Urinary bladder (tissue), 4 donors: ENCODE measurements at places on chromosomes 5 and 9.

DNA sequence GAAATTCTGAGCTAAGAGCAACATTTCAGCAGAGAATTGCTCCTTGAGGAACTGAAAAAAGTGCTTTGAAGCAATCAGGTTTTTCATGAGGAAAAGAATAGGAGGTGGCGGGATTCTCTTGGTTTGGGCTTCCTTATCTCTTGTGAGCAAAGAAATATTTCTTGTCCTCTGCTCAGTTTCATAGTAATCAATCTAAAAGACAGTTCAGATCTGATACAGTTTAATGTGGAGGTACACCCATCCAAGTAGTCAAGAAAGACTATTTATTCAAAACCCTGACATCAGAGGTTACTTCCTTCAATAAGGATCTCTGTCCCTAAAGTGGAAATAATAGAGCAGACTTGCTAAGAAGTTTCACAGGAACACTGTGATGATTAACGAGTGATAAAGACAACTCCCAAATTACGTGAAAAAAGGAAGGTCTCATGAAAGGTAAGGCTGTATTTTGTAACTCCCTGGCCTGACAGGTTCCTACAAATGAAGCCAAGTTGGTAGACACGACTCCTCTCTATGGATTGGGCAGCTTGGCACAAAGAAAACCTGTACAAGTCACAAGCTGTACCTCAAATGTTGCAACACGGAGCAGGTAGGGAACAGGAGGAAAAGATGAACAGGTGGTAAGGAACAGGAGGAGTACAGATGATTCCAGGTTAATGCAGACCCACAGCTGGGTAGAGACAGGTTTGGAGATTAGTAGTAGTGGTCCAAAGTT, 94.1 kb downstream of the SUSD1 start:
- DNase-seq: no peak

DNA sequence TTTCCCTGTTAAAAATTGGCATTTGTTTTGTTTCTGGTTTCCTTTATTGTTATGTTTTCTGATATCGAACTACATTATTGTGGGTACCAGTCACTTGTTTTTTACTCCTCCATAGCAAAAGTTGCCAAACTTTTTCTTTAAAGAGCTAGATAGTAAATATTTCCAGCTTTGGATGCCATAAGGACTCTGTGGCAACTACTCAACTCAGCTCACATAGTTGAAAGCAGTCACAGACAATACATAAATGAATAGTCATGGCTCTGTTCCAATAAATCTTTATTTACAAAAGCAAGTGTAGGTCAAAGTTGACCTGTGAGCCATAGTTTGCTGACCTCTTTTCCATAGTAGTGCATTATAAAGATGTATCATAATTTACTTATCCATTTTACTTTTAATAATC, 305.0 kb downstream of the RASEF start:
- no peak for DNase-seq

- DNase-seq: no peak
Observed at GRCh38 chr5:102223542-102224477, 72.3 kb downstream of the SLCO4C1 start.

GRCh38 chr9:1871626-1872419, 143.3 kb upstream of the SMARCA2 start:
- DNase-seq: no peak

GRCh38 chr5:99061711-99062110, 132.9 kb upstream of the CHD1 start:
- no peak for DNase-seq

GRCh38 chr9:18798106-18798505, 234.9 kb downstream of the SAXO1 start:
- DNase-seq: no peak

DNA sequence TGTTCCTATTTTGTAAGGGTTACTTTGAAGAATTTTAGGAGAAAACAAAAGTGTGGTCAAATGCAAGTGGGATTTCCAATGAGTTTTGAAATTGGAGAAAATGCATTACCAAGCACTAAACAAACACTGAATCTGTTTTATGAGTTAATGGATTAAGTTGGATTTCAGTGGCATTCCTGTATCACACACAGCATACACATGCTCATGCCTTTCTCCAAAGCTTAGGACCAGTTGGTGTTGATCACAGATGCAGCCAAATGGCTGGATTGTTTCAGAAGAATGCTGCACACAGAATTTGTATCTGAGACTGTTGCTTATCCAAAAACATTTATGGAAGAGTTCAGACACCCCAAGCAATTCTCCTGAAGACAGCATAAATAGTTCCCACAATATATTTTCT, 611.1 kb downstream of the ACTL7B start:
- no peak for DNase-seq

DNA sequence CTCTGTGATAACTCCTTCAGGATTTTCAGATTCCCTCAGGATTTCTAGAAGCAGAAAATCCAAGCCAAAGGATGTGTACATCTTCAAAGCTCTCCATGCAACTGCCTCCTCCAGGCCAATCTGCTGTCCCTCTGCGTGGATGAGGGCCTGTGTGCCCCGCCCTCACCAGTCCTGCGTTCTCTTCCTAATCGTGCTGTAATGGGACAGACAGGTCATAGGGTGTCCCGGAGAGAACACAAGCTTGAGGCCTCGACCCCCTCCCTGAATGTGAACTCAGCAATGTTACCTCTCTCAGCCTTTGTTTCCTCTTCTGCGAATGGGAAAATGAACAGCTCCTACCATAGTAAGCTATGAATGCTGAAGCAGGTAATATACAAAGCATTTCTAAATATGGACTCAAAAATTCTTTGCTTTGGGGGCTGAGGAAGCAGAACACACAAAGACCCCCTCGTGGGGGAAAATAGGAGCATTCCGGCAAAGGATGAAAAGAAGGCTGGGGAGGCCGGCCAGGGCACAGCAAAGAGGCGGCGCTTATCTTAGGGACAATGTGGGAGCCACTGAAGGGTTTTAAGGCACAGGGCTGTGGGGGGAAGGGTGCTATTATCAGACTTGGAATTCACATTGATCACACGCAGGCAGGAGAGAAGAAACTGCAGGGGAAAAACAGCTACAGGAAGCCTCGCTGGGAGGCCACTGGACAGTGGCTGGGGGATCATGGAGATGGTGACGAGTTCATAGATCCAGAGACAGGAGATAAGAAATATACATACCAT, 57.2 kb upstream of the FBXW11 start:
- no peak for DNase-seq
